Femur (tissue), 1 donor: ENCODE measurements at places on chromosomes 13 and 19.

DNA sequence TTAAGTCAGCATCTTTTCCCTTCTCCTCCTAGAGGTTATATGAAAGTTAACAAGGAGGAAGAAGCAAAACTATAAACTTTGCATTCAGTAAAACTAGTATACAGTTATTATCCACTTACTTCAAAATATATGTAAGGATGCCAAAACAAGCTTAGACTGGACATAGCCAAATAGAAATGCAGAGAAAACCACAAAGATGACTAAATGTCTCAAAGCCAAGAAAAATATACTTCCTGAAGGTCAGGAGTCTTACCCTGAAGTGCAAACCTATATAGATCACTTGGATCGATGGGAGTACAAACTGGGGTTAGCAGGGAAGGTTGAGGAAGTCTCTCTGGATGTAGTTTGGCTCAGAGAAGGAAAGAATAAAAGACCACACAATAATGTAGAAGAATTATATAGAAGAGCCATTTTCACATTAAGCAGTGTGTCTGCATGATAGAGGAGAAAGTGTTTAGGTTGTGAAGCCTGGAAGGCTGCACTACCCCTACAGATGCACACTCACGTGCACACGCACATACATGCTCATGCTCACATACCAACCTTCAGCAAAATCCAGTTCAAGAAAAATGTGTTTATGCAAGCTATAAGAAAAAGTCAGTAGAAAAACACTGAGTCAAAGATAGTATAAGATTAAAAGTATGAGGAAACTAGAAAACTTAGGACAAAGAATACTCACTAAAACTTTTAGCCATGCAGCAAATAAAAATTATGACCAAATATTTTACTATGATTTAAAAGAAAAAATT is 112.1 kb upstream of the RXFP2 start:
- DNase-seq = no peak

- DNase-seq = no peak
These were observed 434.7 kb downstream of the DIAPH3 start for GRCh38 chr13:59728896-59729545.

DNA sequence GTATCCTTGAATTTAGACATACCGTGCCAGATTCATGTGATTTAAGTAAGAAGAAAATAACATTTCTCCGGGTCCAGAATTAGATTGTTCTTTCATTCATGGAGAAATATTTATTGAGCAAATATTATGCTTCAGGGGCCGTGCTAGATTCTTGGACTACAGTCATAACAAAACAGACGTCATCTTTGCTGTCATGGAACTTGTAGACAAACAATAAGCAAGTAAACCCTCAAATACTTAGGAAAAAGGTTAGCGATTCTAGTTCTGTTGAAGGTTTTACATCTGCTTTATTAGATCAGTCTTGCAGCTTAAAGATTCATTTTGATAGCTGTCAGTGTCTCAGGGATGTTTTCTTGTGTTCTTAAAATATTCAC is 16.9 kb downstream of the ZNF507 start:
- DNase-seq = no peak

DNA sequence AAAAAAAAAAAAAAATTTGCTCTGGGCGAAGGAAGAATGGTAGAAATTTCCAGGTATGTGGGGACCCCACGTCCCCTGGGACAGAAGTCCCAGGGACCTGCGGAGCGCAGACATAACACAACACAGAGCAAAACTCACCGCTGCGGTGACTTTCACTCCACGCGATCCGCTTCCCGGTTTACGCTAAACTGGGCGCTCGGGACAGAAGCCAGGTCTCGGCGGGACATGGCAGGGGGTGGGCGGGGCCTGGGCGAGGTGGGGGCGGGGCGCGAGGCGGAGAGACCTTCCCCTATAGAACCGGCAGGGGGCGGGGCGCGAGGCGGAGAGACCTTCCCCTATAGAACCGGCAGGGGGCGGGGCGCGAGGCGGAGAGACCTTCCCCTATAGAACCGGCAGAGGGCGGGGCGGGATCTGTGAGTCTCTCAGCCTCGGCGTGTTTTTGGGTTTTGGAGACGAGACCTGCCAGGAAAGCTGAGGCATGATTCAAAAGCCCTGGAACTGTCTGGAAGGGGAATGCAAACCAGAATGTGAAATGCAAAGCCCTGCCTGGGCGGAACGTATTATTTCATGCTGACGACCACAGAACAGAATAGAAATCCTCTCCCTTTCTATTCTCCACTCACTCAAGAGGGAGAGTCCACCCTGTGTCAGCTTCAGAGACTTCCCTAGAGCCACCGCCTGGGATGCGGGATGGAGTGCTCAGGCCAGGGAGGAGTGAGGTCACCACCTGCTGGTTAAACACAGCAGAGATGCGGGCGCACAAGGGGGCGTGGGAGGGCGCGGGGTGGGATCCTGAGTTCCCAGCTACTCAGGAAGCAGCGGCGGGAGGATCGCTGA is 20.2 kb upstream of the ERVV-1 start:
- peak; percentile 86 for DNase-seq

GRCh38 chr19:46058778-46059177 is 18.0 kb upstream of the IGFL4 start:
- no peak for DNase-seq

GRCh38 chr19:8571006-8571411 is 6.2 kb downstream of the MYO1F start:
- peak; percentile 51 for DNase-seq

GRCh38 chr19:16541526-16542044 is 652 bp downstream of the CHERP start:
- DNase-seq = no peak
